ENCODE measurements at places on chromosomes 16 and 17.

GRCh38 chr17:76131692-76132573 is 9.1 kb downstream of the FOXJ1 start:
- no peak for DNase-seq

GRCh38 chr17:49597928-49598655 is 22.4 kb downstream of the NXPH3 start:
- no peak for DNase-seq

- DNase-seq: no peak
Observed at GRCh38 chr17:81821603-81822311, 11.3 kb downstream of the MCRIP1 start.

- no peak for DNase-seq
Observed at GRCh38 chr16:82814059-82814458, 187.3 kb downstream of the CDH13 start.

DNA sequence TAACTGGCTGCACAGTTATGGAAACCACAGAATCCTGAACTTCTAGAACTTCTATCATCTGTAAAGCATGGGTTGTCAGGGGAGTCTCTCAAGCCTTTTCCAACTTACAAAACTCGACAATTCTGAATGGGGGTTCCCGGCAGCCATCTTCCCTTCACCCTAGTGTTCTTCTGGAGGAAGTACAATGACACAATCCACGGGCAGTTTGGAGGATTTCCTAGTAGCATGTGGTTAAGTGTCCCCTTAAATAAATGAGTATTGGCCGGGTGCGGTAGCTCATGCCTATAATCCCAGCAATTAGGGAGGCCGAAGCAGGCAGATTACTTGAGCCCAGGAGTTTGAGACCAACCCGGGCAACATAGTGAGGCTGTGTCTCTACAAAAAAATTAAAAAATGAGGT is 2.1 kb downstream of the SLC16A6 start:
- no peak for DNase-seq

GRCh38 chr16:59697236-59697635 is 963.1 kb upstream of the GOT2 start:
- no peak for DNase-seq

DNA sequence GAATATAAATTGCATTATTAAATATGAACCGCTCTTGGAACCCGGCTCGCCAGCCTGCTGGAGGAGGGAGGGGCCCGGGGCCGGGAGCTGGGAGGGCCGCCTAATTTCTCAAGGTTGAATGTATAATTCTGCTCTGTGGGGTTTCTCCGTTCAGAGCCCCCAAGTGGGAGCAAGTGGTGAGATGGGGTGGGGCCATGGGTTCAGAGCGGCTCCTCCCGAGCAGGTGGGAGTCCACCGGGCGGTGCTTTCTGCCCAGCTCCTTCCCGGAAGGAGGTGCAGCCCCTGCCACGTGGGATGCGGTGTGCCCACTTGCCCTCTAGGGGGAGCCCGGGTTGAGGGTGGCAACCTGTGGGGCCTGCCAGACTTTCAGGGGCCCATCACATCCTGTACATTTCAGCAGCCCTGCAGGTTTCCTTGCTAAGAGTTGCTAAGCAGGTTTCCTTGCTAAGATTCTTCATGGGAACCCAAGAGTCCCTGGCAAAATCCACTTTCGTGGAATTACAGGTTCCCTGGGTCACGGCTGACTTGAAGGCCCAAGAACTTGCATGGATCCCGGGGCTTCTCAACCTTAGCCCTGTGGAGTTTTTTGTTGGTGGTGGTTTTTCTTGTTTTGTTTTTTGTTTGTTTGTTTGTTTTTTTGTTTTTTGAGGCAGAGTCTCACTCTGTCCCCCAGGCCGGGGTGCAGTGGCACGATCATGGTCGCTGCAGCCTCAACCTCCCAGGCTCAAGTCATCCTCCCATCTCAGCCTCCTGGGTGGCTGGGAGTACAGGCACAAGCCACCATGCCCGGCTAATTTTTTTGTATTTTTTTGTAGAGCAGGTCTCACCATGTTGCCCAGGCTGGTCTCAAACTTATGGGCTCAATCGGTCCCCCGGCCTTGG is 196.7 kb upstream of the GSE1 start:
- peak; percentile 36 for DNase-seq

GRCh38 chr16:80759419-80760162 is 44.8 kb downstream of the CDYL2 start:
- no peak for DNase-seq

- no peak for DNase-seq
Observed at GRCh38 chr17:17088541-17089525, 46.6 kb downstream of the MPRIP start.

GRCh38 chr17:21243516-21244303 is 9.5 kb downstream of the NATD1 start:
- DNase-seq: no peak

DNA sequence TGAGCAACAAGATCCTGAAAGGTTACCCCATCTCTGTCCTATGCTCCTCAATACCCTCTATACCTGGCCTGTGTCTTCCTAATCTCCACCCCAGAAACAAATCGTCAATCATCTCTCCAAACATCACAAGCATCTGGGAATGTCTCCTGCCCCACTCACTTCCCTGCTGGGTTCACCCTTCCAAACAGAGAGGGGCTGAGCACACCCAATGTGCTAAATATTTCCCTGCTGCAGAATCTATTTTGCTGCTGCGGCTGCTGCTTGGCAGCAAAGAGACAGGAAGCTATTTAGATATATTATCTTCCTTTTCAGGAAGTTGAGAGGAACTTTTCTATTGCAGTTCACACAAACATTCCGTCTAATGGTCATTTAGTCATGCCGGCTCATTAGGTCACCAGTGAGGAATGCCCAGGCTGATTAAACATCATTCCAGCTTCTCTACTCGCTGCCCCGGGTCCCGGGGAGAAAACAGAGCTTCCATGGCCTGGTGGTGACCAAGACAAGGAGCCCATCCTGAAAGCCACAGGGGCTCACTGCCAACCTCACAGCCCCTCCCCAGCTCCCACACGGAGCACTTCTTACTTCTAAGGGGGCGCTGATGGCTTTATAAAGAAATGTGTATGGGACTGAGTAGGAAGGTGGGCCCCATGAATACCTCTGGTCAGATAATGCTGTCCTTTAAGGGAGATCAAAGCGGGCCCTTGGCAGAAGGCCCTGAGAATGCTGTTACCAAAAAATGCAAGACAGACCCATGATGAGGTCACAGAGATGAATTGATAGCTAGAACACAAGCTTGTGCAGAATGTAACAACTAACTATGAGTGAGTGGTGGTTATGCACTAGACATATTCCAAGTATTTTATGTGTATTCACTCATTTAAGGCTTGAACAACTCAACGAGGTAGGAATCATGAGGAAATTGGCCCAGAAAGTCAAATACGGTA is 218.3 kb downstream of the SOX9 start:
- no peak for DNase-seq

DNA sequence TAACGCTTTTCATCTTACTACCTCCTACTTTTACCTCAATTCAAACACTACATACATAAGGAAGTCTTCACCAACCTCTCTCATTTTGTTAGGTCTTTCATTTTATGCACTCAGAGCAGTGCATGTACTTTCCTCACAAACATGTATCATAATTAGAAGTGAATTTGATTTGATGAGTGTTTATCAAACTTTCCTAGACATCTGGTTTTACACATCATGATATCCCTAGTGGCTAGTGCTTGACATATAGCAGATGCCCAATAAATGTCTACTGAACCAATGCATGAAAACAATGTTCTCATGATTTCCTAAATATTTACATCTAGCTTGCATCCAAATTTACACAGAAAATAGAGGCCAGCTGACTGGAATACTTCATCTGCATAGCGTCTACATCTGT is 323.4 kb upstream of the KIF2B start:
- DNase-seq: no peak

GRCh38 chr17:10805911-10806310 is 2.0 kb upstream of the TMEM238L start:
- DNase-seq: no peak

GRCh38 chr16:66036793-66037715 is 329.4 kb upstream of the CDH5 start:
- DNase-seq: no peak

GRCh38 chr16:15491411-15491810 is 57.0 kb downstream of the BMERB1 start:
- no peak for DNase-seq

GRCh38 chr16:87212026-87212425 is 105.2 kb downstream of the C16orf95 start:
- DNase-seq: no peak

GRCh38 chr17:17876959-17877528 is 40.3 kb upstream of the SREBF1 start:
- DNase-seq: no peak

- no peak for DNase-seq
Observed at GRCh38 chr17:60846175-60846574, 168.5 kb downstream of the BCAS3 start.

- DNase-seq: no peak
Observed at GRCh38 chr16:8816967-8817655, 19.5 kb downstream of the PMM2 start.

DNA sequence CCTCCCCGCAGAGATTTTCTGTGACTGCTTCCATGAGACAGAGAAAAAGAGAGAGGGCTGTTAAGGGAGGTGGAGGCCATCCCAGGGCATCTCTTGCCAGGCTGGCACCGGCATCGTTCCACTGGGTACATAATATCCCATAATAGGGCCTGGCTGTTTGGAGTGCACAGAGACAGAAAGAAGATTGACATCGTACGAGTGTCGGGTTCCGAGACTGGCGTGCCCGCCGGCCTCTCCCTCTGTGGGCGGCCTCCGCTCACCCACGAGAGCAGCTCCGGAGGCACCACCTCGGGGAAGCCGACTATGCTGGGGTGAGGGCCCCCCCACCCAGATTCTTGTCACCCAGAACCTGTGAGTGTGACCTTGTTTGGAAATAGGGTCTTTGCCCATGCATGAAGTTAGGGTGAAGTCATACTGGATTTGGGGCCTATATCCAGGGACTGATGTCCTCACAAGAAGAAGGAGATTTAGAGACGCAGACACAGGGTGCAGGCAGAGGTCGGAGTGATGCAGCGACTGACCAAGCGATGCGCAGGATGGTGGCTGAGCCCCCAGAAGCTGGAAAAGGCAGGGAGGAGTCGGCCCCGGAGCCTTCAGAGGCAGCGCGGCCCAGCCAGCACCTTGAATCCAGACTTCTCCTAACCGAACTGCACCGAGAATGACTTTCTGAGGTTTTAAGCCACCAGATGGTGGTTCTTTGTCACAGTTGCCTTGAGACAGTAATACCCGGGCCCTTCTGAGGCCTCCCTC is 101.8 kb upstream of the CIBAR2 start:
- DNase-seq: no peak

- no peak for DNase-seq
Observed at GRCh38 chr17:28643983-28644786, 773 bp downstream of the BLTP2 start.

GRCh38 chr16:89442990-89443726 is 47.2 kb downstream of the ANKRD11 start:
- no peak for DNase-seq

DNA sequence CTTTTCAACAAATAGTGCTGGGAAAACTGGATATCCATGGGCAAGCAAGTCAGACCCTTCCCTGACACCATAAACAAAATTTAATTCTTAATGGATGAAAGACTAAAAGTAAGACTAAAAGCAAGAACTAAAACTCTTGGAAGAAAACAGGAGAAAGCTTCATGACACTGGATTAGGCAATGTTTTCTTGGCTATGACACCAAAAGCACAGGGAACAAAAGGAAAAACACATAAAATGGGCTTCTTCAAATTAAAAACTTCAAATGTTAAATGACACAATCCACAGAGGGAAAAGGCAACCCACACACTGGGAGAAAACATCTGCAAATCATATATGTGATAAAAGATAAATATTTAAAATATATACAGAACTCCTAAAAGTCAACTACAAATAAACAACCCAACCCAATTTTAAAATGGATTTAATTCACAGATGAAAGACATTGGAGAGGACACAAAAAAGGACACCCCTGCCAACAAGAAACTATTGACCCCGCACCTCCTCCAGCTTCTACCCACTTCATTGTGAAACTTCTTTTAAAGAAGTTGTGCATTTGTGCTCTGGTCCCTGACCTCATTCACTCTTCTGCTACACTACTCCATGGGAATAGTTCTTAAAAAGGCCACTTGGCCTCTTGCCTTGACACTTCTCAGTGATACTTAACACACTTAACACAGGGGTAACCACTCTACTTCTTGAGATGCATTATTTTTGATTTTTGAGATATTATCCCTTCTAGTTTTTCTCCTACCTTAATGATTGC is 80.3 kb downstream of the TRIM37 start:
- no peak for DNase-seq

DNA sequence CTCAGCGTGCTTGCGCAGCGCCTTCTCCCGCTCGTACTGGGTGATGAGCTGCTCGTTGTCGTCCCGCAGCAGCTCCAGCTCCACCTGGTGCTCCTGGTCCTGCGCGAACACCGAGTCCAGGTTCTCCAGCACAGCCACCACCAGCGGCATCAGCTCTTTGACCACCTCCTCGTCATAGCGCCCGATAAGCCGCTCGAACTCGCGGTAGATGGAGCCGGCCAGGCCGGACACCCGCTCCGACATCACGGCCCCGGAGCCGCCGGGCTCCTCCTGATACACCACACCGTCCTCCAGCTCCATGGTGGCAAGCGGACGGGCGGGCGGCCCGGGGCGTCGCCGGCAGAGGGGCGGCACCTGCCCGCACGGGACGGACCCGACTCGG is 320 bp downstream of the SPAG9 start:
- DNase-seq: peak; percentile 13

DNA sequence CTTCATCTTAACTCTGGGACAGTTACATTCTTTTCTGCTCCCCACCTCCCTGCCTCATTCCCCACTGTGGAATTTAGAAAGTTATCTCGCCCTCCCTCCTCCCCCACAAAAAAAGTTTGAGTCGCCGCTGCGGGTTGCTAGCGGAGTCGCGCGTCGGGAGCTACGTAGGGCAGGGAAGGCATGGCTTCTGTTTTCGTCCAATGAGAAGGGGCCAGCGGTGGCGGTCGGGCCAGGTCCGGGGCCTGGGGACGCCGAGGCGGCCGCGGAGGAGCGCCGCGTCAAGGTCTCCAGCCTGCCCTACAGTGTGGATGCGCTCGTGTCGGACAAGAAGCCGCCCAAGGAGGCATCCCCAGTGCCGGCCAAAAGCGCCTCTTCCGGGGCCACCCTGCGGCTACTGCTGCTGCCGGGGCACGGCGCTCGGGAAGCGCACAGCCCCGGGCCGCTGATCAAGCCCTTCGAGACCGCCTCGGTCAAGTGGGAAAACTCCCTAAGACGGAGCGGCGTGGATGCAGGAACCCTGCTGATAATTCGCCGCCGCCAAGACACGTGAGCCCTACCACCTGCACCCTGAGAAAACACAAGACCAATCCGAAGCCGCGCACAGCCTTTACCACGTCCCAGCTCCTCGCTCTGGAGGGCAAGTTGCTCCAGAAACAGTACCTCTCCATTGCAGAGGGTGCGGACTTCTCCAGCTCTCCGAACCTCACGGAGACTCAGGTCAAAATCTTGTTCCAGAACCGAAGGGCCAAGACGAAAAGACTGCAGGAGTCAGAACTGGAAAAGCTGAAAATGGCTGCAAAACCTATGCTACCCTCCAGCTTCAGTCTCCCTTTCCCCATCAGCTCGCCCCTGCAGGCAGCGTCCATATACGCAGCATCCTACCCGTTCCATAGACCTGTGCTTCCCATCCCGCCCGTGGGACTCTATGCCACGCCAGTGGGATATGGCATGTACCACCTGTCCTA is 8.9 kb downstream of the OR4D1 start:
- peak; percentile 29 for DNase-seq
